NCI-H1048 (cell line): ENCODE measurements at places on chromosomes 1 and 21.

DNA sequence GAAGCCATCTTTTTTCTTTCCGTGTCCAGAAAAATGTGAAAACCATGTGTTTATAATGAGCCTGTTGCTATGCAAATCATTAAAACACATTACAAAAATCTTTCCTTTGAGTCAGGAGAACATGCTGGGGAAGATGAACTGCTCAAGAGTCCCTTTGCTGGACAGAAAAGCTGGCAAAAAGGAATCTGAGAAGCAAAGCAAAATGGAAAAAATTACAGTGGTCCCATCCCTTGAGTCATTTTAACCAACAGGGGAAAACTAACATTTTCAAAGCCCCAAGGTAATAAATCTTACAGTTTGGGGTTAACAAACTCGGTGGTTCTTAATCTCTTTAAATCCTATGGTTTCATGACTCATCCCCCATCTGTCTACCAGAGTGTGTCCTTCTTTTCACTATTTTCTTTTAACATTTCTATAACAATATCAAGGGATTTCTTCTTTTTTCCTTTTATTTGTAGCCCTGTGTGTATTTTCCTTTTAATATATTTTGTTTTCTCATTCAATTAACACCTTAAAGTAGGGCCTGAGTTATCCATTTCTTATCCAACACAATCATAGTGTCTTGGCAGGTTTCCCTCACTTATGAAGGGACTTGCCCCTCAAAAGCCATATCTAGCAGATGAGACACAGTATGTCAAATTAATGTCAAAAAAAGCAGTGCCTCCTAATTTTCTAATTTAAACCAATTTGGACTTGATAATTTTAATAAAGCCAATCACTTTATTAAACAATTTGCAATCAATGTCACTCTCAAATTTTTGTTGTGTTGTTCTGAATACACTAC lies 105.4 kb downstream of the PTPN14 start:
- DNase-seq = peak; percentile 79

GRCh38 chr1:220817907-220818306 lies 31.2 kb downstream of the MTARC1 start:
- no peak for DNase-seq

DNA sequence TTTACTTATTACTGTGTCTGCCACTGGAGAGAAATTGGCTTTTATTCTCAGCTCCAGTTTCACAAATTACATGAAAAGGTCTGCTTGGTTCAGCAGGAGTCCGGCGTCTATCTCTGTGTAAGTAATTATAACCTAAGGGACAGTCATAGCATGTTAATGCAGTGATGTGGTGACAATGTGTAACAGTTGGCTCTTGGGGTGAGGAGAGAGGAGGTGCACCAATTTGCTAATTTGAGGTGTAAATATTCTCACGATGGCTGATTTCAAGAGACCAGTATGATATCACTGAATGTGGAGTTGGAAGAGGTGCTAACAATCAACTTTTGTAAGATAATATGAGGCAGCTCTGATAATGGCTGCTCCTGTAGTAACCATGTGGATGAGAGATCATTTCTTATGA lies 86.1 kb downstream of the CTH start:
- no peak for DNase-seq

DNA sequence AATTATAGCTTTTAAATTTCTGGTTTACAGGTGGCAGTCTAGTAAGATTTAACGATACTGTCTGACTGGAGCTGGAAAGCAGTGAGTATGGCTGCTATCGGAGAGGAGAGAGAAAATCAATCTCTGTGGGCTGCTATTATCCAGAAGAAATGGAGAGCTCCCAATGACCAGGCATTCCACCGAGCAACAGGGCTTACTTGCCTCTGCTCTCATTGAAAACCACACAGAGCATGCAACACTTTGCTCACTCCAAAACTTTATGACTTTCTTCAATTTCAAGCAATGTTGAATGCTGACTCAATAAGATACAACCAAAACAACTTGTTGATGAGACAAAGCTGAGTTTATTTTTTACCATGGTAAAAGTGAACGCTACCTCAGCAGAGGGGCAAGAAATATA lies 337.0 kb upstream of the NCAM2 start:
- DNase-seq = no peak

GRCh38 chr1:66300972-66301451 lies 232.9 kb upstream of the SGIP1 start:
- no peak for DNase-seq
